ENCODE measurements at places on chromosomes 13 and 19.

- DNase-seq: no peak
Observed at GRCh38 chr13:97629601-97630272, 195.8 kb downstream of the RAP2A start.

DNA sequence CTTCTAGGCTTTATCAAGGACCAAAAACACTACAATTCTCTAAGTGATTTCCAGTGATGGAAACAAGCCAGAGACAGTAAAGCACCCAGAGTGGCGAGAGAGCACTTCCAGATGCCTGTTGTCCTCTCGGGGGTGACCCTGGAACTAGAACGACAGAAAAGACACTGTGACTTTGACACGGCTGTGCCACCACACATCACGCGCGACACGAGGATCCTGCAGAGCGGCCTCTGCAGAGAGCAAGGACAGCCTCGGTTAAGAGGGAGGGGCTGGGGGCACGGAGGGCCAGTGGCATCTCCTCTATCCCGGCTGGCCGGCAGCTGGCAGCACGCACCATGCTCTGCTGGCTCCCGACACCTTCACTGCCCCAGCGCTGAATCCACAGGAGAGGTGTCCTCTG is 42.3 kb downstream of the SUGP2 start:
- DNase-seq: no peak

DNA sequence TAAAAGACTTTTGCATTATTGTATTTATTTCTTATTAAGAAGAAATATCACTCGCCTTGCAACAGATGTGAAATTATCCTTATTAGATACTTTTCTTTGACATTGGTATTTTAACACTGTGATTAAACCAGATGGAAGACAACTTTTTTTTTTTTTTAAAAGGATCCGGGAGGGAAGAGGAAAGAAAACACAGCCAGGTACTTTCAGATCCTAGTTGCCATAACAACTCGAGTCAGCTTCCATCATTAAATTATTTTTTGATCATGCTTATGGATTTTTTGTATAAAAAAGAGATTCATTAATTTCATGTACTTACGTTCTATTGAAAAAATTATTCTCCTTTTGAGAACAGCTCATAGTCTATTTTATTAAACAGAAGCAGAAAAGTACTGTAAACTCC is 515.7 kb downstream of the TBC1D4 start:
- no peak for DNase-seq

DNA sequence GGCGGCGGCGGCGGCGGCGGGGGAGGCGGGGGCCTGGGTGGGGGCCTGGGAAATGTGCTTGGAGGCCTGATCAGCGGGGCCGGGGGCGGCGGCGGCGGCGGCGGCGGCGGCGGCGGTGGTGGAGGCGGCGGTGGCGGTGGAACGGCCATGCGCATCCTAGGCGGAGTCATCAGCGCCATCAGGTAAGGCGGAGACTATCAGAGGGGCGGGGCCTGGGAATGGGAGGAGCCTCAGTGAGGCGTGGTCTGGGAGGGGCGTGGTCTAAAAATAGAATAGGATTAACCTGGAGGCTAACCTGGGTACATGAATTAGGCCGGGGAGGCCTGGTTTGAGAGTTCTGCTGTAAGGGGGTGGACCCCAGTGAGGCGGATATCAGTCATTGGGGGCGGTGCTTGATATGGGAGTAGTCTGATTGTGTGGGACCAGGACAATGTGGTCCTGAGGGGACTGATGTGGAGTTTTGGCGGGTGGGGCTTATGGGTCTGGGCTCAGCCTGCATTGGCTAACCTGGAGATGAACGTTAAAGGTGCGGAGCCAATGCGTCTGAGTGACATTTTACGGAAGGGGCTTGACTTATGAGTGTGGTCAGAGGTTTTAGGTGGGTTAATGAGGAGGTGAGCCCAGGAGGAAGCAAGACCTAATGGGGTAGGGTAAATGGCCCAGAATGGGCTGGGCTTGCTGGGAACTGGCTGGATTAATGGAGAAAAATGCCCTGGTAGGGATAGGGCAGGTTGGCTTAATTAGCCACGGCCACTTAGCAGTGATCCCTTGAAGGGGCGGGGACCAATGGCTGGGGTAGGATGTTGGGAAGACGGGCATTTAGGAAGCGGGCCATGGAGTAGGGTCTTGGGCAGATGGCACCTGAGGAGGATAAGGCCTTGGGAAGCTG is 1.4 kb downstream of the CAPNS1 start:
- DNase-seq: peak; percentile 68

DNA sequence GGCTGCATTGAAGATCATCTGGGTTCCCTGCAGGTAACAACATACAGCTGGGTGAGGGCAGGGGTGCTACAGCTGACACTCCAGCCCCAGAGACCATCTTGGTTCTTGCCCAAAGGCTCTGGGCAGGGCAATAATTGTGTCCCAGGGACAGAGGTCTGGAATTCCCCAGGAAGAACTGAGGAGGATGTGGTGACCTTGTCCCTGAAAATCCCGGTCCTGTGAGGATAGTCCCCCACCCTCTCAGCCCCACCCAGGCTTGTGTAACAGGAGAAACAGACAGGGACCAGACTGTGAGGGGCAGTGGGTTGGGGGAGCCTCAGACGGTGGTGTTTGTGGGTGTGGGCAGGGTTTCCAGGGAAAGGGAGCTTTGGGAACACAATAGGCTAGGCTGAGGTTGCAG is 63.5 kb downstream of the COLGALT1 start:
- no peak for DNase-seq

DNA sequence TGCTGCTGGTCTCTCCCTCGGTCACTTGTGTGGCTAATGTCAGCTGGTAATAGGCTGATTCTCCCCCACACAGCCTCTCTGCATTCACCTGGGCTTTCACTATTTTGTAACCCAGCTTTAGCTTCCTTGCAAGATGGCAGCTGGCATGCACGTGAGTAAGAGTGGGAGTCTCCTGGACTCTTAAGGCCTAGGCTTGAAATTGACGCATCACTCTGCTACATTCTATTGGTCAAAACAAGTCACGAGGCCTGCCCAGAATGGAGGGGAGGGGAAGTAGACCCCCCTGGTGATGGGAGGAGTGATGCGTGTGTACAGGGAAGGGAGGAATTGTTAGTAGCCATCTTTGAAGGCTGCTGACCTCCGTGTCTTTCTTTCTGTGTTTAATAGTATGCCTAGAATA is 24.9 kb upstream of the PNMA8B start:
- no peak for DNase-seq

DNA sequence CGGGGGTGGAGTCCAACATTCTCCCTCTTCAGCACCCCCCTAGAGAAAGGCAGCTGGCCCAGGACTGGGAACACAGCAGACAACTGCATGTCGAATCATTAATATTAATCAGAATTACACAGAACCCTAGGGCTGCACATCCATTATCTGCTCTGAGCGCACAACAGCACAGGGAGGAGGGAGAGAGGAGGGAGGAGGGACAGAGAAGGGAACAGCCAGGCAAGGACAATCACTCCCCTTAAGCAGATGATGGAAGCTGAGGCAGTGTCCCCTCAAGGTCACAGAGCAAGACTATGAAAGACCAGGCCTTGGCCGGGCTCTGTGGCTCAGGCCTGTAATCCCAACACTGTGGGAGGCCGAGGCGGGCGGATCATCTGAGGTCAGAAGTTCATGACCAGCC is 25.7 kb downstream of the TLE6 start:
- DNase-seq: no peak

GRCh38 chr19:1239796-1240737 is 1.5 kb upstream of the ATP5F1D start:
- peak; percentile 85 for DNase-seq

- DNase-seq: no peak
Observed at GRCh38 chr13:46831588-46832194, 34.7 kb upstream of the ESD start.

DNA sequence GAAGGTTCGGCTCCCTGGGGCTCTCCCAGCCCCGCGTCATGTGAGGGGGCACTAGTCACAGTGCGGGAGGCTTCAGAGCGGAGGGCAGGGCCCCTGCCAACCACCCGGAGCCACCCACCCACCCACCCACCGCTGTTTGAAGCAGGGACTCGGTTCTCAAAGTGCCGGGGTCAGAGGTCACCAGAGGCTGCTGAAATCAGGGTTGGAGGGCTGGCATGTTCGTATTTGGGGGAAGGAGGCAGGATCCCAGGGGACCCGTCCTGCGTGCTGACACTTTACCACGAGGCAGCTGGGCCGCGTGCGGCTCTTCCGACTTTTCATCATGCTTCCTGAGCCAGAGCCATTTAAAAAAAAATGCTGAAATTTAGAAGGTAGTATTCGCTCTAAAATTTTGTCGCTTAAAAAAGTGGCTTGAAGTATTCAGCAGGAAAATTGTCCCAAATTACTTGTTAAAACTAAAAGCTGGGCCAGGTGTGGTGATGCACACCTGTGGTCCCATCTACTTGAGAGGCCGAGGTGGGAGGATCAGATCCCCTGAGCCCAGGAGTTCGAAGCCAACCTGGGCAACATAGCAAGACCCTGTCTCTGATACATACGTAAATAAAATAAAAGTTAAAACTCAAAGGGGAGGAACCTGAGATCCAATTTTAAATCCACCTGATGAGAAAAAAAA is 21.2 kb downstream of the ATP11A start:
- no peak for DNase-seq

- DNase-seq: no peak
Observed at GRCh38 chr19:17687857-17688784, at the start of gene UNC13A. Gene UNC13A (minus strand): TSS chr19:17688354. CDS start chr19:17688199, 155 bp downstream.

- DNase-seq: no peak
Observed at GRCh38 chr19:13718733-13719132, 45.6 kb upstream of the MRI1 start.

- DNase-seq: no peak
Observed at GRCh38 chr19:15479391-15480345, at the start of gene PGLYRP2. Gene PGLYRP2 (minus strand): TSS chr19:15479501. CDS start chr19:15479371, 130 bp downstream.

GRCh38 chr13:40233731-40234195 is 432.7 kb downstream of the FOXO1 start:
- DNase-seq: no peak

DNA sequence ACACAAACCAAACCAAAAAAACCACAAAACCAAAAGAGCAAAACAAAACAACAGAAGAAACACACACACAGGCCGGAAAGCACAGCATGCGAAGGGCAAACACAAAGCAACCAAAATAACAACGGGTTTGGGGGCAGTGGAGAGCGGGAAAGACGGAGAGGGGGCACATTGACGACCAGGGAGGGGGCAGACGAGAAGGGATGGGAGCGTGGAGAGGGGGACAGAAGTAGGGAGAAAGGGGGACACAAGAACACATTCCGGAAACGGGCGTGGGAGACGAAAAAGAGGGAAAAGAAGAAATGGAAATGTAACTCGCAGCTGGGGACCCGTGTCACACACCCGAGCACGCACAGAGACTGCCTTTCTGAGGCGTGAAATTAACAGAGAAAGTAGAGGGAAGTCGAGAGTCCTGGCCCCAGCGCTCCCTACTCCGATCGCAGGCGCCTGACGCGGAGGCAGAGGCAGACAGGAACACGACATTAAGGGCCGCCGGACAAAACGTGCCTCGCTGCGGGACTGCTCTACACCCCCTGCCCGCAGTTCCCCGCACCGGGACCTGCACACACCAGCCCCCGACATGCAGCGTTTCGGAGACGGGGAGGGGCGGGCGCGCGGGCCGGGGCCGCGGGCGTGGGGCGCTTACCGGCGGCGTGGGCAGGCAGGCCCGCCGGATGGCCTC is 652 bp downstream of the POU4F1 start:
- no peak for DNase-seq

- DNase-seq: no peak
Observed at GRCh38 chr19:19342086-19343015, 21.7 kb downstream of the MAU2 start.

DNA sequence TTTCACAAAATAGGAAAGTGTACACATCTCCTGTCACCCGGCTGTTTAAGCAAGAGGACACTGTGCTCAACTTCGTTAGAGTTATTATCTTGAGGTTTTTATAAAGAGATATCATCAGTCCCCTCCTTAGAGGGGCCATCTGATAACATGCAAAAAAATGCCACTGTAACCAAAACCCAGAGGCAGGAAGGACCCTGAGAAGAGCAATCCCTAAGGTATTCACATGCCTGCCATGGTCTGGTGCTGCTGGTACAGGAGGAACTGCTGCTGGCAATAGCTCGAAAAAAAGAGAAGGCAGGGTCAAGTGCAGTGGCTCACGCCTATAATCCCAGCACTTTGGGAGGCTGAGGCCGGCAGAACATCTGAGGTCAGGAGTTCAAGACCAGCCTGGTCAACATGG is 12.8 kb upstream of the CEACAM3 start:
- no peak for DNase-seq

DNA sequence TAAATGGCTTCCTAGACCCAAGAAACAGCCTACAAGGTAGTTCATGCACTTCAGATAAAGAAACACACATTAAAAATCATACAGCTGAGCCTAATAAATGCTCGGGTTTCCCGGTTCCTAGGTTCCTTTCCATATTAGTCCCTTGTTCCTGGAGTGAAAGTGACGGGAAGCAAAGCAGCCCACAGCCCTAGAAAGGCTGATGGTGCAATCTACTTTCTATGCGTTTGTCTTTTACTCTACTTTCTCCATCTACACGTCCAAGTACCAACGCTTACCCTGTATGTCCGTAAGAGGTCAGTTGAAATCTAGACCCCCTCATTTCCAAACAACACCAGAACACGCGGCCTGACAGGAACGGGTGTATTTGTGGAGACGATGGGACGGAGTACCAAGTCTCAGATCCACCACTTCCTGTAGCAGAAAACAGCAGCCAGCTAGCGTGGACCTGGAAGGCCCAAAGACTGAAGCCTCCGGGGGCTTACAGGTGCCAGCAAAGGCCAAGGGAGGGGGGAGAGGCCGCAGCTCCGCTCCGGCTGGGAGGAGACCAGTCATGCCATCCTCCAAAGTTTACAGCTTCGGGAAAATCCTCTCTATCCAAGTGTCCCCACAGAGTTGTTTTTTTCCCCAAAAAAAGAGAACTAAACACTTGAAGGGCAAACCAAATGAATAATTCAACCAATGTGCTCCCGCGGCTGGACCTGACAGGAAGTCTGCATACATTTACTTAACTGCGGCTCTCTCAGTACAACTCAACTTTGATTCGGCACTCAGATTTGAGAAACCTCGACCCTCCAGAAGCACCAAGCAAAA is 34.1 kb downstream of the STK24 start:
- no peak for DNase-seq

GRCh38 chr19:52896431-52897137 is 851 bp downstream of the ZNF320 start:
- no peak for DNase-seq
